ENCODE measurements at places on chromosomes 6 and 20.

DNA sequence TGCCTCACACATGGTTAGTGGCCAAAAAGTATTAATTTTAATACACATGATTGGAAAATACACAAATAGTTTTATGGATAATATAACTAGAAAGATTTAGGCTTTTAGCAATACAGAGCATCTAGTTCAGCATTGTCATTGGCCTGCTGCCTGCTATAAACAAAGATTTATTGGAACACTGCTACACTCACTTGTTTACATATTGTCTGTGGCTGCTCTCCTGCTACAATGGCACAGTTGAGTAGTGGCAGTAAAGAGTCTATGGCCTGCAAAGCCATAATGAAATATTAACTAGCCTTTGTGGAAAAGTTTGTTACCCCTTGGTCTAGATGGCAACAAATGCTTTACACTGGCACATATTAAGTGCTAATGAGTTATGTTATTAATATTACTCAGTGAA, 37.8 kb downstream of the ZNF451 start:
- no peak for DNase-seq

DNA sequence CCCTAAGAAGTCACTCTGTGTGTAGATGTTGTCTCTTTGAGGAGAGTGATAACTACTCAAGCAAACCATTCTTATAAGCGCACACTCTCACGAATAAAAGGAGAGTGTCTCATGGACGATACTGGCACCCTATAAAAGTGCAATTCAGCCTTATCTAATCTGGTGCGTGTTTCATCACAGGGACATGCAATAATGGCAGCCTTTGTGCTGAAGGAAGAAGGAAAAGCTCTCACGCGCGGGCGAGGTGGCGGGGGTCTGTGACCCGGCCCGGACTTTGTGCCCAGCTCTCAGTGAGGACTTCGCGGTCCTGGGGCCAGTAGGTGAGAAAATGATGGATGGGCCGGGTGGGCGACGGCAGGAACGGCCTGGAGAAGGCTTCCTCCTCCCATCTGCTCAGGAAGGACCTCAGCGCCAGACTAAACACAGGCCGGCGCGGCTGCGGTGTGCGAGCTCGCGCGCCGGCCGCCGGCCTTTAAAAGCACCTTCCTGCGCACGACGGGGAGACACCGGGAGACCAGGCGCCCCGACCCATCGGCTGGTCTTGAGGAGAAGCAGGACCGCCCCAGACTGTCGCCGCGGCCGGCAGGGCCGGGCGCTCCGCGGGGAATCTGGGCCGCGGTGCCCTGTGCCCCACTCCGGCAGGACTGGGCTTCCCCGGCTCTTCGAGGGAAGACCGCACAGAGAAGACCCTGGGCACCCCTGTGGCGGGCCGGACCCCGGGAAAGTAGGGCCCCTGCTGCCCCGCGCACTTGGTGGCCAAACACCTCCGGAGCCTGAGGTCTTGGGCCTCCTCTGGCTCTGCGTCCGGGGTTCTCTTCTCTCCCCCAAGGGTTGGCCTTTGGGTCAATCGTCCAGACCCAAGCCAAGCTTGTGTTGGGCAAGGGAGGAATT, 8.3 kb upstream of the FOXC1 start:
- no peak for DNase-seq

- DNase-seq: no peak
These were observed 30.3 kb downstream of the AK9 start for GRCh38 chr6:109660526-109661320.

DNA sequence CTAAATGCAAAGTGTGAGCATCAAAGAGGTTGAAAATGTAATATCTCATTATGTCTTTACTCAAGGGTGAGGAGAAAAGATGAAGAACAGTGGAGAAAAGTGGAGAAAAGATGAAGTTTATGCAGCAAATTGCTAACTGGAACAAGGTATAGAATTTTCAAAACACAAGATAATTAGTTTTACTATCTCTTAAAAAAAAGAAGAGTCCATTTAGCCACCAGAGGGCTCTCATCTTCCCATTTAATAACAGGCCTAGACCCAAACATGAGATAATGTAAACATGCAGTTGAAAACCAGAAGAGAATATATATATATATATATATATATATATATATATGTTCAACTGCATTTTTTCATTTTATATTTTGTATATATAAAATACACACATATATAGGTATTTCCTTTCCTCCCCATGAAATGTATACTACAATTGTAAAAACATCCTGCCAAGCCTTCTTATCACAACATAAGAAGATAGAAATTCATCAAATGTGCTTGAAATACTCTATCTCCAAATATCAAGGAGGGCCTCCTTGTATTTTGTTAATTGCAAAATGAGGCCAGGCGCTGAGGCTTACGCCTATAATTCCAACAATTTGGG, 78.4 kb downstream of the ADTRP start:
- DNase-seq: no peak

DNA sequence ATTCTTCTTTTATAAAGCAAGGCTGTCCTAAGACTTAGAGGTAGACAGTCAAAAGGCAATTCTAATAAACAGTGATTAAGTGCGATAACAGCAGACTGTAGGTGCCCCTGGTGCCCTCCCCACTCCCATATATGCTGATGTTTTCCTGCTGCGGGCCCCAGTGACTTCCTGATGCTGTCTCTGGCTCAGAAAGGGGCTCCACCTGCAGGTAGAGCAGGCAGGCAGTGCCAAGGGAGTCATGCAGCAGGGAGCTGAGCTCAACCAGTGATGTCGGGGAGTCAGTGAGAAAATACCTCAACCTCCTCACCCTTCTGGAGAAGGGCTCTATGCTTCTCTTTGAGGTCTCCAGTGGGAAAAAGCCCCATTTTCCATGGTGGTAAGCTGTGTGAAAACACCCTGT, 126.7 kb upstream of the SSTR4 start:
- DNase-seq: no peak

GRCh38 chr6:53048431-53049195, 16.6 kb upstream of the FBXO9 start:
- DNase-seq: no peak

DNA sequence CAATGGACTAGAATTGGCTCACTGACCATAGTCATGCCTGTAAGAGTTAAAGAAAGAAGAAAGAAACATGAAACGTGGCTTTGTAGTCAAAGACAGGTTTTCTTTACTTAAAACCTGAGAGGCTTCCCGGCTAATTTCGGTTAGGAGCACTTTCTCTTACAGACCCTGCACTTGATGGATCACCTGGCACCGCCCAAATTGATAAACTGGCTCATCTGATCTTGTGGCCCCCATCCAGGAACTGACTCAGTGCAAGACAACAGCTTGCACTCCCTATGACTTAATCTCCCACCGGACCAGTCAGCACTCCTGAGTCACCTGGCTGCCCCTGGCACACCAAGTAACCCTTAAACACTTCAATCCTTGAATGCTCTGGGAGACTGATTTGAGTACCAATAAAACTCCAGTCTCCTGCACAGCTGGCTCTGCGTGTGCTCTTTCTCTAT, 12.3 kb downstream of the TMEM14B start:
- no peak for DNase-seq

DNA sequence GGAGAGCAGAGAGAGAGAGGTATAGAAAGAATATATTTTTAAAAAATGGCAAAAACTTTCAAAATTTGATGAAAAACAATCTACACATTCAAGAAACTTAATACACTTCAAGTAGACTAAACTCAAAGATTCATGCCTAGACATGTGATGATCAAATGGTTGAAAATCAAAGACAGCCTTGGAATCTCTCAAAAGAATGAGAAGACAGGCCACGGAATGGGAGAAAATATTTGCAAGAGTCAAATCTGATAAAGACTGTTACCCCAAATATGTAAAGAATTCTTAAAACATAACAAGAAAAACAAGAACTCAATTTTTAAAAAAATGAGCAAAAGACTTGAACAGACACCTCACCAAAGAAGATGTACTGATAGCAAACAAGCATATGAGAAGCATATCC, 49.7 kb downstream of the THEMIS start:
- no peak for DNase-seq

DNA sequence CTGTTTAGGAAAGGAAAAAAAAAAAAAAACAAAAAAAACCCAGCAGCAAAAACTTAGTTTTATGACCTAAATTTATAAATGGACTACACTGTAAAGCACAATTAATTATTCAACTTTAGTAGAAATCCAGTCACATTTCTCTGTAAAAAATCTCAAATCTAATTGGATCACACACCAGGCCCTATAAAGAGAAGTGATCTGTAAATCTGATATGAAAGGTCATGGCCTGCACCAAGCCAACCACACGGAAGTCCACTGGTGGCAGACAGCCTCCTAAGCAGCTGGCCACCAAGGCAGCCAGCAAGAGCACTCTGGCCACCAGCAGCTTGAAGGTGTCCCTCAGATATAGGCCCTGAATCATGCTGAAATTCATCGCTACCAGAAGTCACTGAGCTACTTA, 131.6 kb downstream of the HFE start:
- no peak for DNase-seq

- no peak for DNase-seq
These were observed 228.7 kb upstream of the POU3F2 start for GRCh38 chr6:98605705-98606104.

- DNase-seq: no peak
These were observed 40.5 kb downstream of the HLA-F start for GRCh38 chr6:29763491-29764289.

DNA sequence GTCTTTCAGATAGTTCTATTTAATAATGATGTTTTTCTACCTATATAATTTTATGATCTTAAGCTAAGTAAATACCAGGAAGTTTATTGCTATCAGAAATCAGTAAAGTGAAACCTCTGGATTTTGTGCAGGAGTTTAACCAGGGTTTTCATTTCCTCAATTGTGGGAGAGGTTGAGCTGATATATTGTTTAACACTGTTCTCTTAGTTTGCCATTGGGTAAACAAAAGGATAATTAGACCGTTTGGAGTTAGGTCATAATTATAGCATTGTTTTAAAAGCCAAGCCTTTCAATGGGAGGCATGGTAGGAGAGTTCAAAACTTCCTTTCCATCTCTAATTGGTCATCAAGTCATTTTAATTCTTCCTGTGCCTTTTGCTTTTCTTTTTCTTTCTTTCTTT, 58.7 kb downstream of the STXBP5 start:
- no peak for DNase-seq

DNA sequence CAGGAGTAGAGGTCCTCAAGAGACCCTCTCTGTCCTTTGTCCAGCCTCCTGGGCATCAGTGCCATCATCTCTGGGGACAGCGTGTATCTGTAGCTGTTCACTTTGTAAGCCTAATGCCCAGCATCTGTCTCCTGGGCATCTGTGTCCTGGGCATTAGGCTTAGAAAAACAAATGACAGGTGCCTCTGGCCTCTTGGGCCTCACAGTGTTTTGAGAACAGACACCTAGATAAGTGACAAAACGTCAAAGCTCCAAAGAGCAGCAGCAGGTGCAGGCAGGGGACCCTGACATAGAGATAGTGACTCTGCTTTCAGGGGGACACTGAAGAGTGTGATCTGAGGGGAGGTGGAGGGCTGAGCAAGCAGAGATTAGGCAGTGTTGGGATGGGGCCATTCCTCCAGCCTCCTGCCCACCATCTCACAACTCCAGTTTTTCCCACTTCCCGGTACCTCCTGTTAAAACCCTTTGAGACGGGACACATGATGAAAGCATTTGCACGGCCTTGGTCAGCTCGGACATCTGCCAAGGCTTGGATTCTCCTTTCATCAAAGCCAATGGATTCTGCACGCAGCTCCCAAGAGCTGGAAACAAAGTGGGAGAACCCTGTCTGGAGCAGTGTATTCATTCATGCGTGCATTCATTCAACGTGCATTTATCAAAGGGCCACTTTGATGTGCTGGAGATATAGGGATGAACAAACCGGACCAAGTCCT, 55.5 kb upstream of the CD93 start:
- DNase-seq: no peak

- DNase-seq: no peak
These were observed 91.9 kb upstream of the TINAG start for GRCh38 chr6:54216336-54216735.

DNA sequence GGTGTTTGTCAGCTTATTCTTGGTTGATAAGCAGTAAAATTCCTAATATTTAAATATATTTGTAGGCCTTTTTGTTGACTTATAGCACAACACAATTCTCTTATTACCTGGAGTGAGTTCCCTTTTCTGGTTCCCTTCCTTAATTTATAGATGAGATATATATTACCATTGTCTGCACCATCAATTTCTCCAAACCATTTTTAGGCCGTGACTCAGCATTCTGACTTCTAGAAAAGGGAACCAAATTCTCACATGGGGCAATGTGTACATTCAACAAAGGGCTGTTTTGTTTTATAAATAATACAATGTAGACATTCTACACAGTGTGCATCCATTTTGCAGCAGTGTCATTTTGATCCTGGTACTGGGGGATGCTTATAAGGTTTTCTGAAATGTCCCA, 52.8 kb downstream of the NCOA7 start:
- DNase-seq: no peak

- no peak for DNase-seq
These were observed 8.3 kb upstream of the NPEPL1 start for GRCh38 chr20:58684291-58684690.

- no peak for DNase-seq
These were observed 33.2 kb downstream of the CDH22 start for GRCh38 chr20:46275091-46275490.

DNA sequence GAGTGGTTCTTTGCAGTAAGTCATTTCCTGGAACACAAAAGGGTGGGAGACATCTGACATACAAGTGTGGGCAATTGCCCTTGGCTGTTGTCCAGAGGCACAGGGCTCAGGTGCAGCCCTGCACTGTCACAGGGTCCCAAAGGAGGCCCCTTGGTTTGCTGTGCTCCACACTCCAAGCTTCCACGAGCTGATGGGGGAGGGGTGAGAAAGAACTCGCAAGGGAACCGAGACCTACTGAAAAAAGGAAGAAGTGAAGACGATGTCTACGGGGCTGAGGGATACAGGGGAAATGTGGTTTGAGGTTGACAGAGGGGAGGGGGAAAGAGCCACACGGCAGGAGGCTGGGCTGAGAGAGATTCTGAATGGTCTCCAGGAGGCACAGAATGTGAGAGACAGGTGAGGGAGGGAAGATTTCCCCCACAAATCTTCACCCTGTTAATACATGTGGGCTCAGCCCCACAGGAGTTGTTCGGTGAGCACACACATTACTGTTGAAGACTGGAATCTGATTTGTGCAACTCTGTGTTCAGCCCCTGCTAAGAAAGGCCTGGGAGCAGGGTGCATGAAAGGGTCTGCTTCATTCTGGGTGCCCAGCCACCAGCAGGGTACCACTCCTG, 123.4 kb downstream of the LY86 start:
- DNase-seq: peak; percentile 60

GRCh38 chr6:119096721-119097565, 18.5 kb upstream of the FAM184A start:
- DNase-seq: no peak

DNA sequence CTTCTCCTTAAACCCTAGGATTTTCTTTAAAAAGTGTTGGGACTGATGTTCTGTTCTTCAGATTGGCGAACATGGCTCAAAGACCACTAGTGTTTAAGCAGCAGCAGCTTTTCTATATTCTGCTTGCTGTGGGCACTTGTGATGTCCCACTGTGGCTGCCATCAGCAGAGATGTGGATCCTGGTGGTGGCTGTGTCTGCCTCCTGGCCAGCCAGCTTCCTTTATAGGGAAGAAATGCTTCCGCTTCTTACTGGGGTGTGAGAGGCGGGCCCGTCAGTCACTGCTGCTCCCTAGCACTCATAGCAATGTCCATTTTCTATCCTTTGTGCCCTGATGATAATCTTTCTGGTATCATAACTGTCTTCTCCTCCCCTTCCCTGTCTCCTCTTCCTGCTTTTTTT, 66.7 kb upstream of the ESR1 start:
- DNase-seq: no peak

- DNase-seq: no peak
These were observed 192.6 kb upstream of the VGLL2 start for GRCh38 chr6:117072781-117073180.

- DNase-seq: no peak
These were observed 12.7 kb upstream of the CHD6 start for GRCh38 chr20:41630846-41631245.

GRCh38 chr6:63426844-63427243, 107.1 kb upstream of the LGSN start:
- DNase-seq: no peak
